SJSA1 (cell line): ENCODE measurements at places on chromosomes 3 and 15.

DNA sequence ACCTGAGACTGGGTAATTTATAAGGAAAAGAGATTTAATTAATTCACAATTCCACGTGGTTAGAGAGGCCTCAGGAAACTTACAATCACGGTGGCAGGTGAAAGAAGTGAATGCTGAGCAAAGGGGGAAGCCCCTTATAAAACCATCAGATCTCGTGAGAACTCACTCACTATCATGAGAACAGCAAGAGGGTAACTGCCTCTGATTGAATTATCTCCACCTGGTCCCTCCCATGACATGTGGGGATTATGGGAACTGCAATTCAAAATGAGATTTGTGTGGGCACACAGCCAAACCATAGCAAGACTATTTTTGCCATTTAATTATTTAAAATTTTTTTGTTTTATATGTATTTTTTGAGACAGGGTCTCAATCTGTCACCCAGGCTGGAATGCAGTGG, 27.0 kb upstream of the KCTD6 start:
- DNase-seq, result no peak

GRCh38 chr3:126442094-126442855, 33.4 kb downstream of the ZXDC start:
- DNase-seq, result no peak

GRCh38 chr3:52456800-52457183, 1.4 kb downstream of the NISCH start:
- DNase-seq, result no peak

- peak; percentile 91 for DNase-seq
Observed at GRCh38 chr15:72902245-72902918, 118.8 kb upstream of the ADPGK start.
